Dermis blood vessel endothelial cell (primary cell): ENCODE measurements at places on chromosomes 1 and 21.

GRCh38 chr1:94105957-94106529, 14.9 kb downstream of the ABCA4 start:
- DNase-seq = peak; percentile 52

- no peak for DNase-seq
Observed at GRCh38 chr1:200121421-200121820, 93.9 kb downstream of the NR5A2 start.

DNA sequence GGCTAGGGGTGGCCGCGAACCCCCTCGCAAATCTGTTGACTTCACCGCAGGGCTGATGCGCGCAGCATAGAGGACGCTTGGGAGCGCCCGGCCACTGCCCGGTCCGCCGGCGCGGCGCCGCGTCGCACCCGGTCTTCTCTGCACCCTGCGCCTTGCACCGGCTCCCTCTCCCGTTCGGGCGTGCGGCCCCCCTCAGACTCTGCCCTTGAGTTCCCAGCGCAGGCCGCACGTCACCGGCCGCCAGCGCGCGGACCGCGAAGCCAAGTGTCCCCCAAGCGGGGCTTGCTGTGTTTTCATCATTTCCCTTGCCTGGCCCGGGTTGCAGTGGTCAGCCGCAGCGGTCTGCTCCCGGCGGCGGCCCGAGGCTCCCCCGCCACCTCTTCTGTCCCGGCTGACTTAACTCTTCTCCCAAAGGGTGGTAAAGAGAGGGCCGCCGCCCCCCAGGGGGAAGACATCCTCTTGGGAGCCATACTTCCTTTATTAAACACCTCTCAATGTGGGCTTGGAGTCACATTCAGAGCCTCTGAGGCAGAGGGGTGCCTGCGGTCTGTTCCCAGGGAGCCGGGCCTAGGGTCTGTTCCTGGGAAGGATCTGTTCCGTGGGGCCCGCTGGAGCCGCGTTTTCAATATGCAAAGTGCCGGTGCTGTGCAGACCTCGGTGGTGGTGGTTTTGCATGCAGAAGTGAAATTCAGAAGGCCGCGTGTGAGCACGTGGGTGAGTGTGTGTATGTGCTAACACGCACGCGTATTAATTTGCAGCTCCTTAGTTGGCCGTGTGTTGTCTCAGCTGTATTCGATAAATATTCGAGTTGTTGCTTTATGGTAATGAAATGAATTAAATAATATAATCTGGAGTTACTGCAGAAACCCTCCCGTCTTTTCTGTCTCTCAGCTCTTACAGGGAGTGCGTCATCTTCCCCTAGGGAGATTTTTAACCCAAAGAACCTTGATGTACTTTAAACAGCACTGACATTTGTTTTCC, 17.6 kb downstream of the PBX1 start:
- DNase-seq = no peak

DNA sequence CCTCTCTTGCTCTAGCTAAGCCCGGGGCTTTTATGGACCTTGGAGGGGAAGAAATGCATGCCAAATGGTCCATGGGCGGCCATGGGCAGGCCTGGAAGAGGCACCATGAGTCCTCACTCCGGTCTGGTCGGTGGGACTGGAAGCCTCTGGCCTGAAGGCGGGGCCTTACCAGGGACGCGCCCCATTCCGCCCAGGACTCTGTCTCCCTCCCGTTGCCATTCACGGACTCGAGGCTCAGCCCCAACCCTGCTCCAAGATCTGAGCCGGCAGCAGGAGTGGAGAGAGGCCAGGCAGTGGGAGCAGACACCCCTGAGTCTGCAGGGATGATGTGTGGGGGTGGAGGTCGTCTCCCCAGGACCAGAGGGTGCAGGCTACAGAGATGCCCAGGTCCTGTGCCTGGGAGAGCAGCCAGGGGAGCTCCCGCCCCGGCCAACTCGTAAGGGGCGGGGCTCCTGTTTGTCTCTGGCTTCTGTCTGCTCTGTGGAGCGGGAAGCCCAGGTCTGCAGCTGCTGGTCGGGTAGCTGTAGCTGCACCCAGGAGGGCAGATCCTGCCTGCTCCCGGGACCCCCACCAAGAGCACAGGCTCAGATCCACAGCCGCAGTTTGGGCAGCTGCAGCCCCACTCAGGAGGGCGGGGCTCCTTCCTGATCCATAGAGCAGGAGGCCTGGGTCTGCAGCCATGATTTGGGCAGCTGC, 8.3 kb upstream of the KANK4 start:
- DNase-seq = no peak

DNA sequence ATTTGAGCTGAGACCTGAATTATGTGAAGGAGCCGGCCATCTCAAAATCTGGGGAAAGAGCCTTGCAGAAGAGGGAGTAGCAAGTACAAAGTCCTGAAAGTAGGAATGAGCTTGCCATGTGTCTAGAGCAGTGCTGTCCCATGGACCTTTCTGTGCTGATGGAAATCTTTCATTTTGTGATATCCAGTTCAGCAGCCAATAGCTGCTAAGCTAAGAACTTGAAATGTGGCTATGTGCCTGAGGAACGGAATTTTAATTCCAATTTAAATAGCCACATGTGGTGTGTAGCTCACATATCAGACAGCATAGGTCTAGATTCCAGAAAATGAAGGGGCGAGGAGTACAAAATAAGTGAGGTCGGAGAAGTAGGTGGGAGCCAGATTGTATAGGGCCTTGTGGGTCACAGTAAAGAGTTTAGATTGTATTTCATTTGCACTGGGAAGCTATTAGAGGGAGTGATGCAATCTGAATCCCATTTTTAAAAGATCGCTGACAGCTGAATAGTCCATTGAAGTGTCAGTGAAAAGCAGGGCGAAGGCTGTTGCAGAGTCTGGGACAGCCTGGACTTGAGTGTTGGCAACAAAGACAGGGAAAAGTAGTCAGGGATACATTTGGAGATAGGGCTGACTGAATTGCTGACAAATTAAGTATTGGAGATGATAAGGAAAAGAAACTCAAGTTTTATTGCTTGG, 80.3 kb downstream of the TMEM200B start:
- DNase-seq = no peak

DNA sequence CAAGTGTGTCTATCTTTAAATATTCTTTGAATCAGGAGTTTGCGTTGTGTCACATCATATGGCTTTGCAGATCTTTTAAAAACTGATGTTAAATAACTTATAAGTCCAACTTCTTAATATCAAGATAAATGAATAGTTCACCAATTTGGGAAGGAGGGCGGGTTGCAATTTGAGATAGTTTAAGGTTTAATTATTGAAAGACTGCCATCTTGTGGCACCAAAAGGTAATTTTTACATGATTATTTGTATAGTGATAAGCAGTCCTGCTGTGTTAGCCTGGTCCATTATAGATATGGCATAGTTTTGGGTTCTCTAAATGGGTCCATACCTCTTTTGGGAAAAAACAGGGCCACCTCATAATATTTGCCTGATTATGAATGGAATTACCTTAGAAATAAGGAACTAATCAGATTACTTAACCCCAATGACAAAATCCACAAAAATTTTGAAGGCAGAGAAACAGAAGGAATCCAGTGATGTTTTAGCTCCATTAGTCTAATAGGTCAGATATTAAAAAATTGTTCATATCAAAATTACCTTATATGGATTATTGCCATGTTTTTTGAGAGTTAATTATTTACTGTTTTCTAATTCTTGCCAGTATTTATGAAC, 64.3 kb downstream of the PRKAA2 start:
- peak; percentile 69 for DNase-seq

DNA sequence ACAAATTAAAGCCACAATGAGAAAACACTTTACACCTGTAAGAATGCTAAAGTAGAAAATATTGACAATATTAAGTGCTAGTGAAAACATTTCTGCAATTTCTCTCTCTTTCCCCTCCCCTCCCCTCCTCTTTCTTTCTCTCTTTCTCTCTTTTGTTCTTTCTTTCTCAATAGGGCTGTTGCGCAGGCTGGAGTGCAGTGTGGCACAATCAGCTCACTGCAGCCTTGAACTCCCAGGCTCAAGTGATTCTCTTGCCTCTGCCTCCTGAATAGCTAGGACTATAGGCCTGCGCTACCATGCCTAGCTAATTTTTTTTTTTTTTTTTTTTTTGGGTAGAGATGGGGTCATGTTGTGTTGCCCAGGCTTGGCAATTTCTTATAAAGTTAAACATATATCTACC, 5.9 kb upstream of the SHISAL2A start:
- no peak for DNase-seq

DNA sequence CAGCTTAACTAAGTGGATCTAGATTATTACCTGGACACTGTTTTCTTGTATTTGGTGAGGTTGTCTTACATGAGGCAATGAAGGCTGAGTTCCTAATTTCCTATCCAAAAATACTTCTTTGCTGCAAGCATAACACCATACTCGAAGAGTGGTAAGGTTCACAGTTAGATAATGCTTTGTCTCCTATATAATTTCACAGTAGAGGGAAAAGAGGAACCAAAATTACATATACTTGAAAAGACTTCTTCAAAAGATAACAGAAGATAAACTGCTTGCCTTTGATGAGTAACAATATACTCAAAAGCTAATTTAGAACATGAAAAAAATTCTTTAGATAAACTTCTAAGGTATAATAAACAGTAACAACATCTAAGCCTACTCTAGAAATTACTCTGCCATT, 20.4 kb downstream of the USP33 start:
- DNase-seq = no peak

DNA sequence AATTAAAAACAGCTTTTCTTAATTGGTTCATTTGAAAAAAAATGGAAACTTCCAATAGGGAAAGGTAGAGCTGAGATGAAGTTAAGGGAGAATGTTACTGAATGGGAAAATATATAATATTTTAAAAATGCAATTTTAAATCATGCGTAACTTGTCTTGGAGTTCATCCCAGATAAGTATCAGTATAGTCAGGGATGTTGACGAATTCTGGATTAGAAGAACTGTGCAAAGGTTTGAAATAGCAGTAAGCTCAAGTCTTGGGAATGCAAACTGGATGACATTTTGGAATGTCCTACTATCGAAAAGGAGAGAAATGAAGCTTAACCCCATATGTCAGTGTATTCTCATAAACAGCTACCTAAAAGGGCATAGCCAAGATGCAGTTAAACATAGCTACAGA, 4.0 kb upstream of the ST6GALNAC3 start:
- DNase-seq = no peak

- no peak for DNase-seq
Observed at GRCh38 chr1:107358619-107359327, 217.9 kb downstream of the NTNG1 start.

- no peak for DNase-seq
Observed at GRCh38 chr1:227263869-227264268, 54.4 kb downstream of the CDC42BPA start.

DNA sequence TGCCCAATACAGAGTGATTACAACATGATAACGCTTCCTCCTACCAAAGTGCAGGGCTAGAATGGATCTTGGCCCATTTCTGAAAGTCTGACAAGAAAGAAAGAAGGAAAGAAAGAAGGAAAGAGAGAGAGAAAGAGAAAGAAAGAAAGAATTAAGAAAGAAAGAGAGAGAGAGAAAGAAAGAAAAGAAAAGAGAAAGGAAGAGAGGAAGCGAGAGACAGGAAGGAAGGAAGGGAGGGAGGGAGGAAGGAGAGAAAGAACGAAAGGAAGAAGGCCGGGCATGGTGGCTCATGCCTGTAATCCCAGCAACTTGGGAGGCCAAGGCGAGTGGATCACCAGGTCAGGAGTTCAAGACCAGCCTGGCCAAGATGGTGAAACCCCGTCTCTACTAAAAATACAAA, 44.1 kb upstream of the PPM1J start:
- no peak for DNase-seq

GRCh38 chr1:162663086-162663485, 30.8 kb downstream of the DDR2 start:
- no peak for DNase-seq

GRCh38 chr1:192916021-192916420, 107.2 kb downstream of the RGS2 start:
- no peak for DNase-seq

DNA sequence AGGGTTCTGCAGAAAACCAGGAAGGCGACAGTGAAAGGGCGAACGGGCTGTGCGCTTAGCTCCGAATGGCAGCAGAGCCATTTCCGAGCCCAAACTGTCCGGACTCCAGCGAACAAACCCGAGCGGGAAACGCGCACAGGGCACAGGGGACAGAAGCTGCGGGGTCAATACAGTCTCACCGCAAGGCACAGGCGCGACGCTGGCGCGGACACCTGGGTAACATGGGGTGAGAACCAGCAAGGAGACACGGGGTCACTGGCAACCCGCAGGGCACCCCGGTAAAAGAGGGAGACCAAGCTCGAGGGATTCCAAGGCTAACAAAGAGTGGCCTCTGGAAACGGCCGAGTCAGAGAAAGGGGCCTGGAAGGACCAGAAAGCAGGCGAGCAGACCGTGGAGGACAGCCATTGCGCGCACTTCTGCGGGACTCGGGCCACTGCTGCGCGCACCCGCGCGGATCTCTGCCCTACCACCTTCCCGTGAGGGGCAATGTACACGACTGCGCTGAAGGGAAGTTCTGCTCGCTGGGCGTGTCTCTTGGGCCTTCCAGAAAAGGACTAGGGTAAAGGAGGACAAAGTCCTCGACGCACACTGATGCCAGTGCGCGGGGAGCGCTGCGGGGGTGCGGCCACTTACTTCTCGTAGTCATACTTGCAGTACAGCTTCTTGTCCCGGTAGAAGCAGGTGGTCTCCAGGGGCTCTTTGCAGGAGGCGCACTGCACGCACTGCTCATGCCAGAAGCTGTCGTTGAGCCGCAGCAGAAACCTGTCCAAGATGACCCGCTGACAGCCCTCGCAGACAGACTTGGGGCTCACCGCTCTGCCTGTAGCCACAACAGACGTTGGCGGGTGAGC, 3.8 kb downstream of the LMX1A start:
- DNase-seq = no peak

GRCh38 chr1:217137210-217137881, 414.1 kb upstream of the ESRRG start:
- no peak for DNase-seq

DNA sequence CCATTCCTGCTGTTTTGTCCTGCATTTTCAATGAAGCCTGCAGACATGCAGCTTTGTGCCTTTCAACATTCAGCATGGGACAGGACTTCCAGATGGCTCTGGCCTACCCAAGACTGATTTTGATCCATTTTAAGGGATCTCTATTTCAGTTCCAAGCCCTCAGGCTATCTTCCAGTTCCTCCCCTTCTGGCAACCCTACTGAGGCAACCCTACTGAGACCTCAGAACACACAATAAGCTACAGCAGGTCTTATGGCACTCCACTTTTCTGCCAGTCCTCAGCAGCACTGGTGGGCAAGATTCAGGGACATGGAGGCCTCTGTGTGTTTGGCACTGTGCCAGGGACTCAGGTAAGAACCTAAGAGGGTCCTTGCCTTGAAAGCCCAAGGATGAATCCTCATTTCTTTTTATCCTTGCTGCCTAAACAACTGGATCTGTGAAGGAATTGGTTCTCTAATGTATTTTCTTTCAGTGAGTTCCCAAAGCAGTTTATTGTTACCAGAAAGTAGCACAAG, 50.7 kb downstream of the MAB21L3 start:
- DNase-seq = no peak
